ENCODE measurements at places on chromosomes 5 and 9.

DNA sequence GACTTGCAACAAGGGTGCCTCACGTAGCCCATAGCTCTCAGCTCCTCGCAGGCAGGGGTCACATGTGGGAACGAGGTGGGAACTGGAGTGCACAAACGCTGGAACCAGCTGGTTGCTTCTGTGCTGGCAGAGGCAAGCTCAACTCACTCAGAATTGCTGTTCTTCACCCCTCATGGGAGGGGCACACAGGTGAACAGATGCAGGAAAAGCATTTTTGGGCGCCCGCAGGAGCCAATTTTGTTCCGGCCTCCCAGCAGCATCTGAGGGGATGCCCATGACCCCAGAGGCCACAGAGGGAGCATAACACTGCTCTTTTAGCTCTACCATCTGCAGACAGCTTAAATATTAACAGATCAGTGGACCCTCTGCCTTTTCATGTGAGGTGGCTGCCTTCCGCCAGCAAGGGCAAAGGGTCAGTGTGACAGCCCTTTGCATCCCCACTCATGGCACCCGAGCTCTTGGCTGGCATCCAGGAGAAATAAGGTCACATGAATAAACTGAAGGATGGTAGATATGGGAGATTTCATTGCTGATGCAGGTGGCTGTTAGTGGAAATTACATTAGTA, 196.2 kb downstream of the SLCO4C1 start:
- H3K4me1 ChIP-seq = no peaks in the 10 kb centered on the region
- no peak for DNase-seq
- H3K27ac ChIP-seq = no peak overlapping the region

DNA sequence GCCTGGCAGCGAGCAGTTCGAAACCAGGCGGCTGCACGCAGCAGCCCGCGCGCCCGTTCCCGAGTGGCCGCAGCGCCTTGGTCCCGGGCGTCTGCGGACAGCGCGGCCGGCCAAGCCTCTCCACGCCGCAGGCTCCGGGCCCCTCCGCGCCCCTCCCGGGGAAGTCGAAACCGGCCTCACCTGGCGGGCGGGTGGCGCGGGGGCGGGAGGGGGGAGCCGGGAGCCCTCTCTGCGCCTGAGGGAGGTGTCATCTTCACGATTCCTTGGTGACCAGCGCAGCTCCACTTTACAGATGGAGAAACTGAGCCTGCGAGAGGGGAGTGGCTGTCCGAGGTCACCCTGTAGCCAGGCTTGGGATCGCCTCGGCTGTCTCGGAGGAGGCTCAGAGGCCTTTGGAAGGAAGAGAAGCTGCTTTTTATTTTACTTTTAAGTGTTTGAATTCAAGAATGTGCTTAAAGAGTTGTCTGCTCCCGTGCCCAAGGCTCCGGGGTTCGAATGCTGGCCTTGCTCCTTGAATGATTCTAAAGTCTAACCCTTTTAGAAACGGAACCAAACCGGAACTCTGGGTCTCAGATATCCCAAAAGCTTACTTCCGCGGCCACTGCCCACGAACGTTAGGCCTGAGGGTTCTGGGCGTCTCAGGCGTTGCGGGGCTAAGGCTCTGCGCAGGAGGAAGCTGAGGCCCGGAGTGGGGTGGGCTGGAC, 662 bp downstream of the SUSD3 start:
- no peaks in the 10 kb centered on the region for H3K27me3 ChIP-seq
- peak overlapping the region; percentile 77 for H3K27ac ChIP-seq
- H3K4me1 ChIP-seq = peaks cover 36% of the 10 kb centered on the region
- H3K36me3 ChIP-seq = no peaks in the 10 kb centered on the region
- no peak for DNase-seq

- H3K27ac ChIP-seq = peak overlapping the region; percentile 49
- H3K4me1 ChIP-seq = peaks cover 60% of the 10 kb centered on the region
- no peak overlapping the region for H3K4me3 ChIP-seq
- H3K27me3 ChIP-seq = no peaks in the 10 kb centered on the region
Observed at GRCh38 chr9:89473762-89474469, 24.0 kb downstream of the SEMA4D start.

- H3K4me1 ChIP-seq = peaks cover 44% of the 10 kb centered on the region
- peak; percentile 82 for DNase-seq
- H3K36me3 ChIP-seq = no peaks in the 10 kb centered on the region
- H3K27me3 ChIP-seq = no peaks in the 10 kb centered on the region
- H3K4me3 ChIP-seq = no peak overlapping the region
- no peak overlapping the region for H3K27ac ChIP-seq
Observed at GRCh38 chr5:151002250-151002649, 18.1 kb upstream of the GPX3 start.

GRCh38 chr5:74801941-74802340, 34.9 kb downstream of the NSA2 start:
- no peak for DNase-seq
- no peaks in the 10 kb centered on the region for H3K27me3 ChIP-seq
- no peak overlapping the region for H3K27ac ChIP-seq
- no peak overlapping the region for H3K4me3 ChIP-seq
- H3K4me1 ChIP-seq = no peaks in the 10 kb centered on the region
- no peaks in the 10 kb centered on the region for H3K36me3 ChIP-seq

GRCh38 chr9:82645600-82645999, 417.3 kb downstream of the RASEF start:
- no peaks in the 10 kb centered on the region for H3K27me3 ChIP-seq
- no peak for DNase-seq
- H3K4me1 ChIP-seq = no peaks in the 10 kb centered on the region
- no peaks in the 10 kb centered on the region for H3K36me3 ChIP-seq

GRCh38 chr9:131678499-131679111, 61.3 kb downstream of the RAPGEF1 start:
- H3K4me1 ChIP-seq = peaks cover 88% of the 10 kb centered on the region
- H3K27ac ChIP-seq = peak overlapping the region; percentile 96
- H3K27me3 ChIP-seq = no peaks in the 10 kb centered on the region
- DNase-seq = peak; percentile 98

GRCh38 chr5:52811067-52811749, 23.5 kb downstream of the ITGA1 start:
- DNase-seq = no peak
- H3K27ac ChIP-seq = no peak overlapping the region
- H3K4me3 ChIP-seq = no peak overlapping the region
- peaks cover 13% of the 10 kb centered on the region for H3K4me1 ChIP-seq

- H3K4me3 ChIP-seq = no peak overlapping the region
- H3K4me1 ChIP-seq = no peaks in the 10 kb centered on the region
- H3K36me3 ChIP-seq = no peaks in the 10 kb centered on the region
- H3K27me3 ChIP-seq = no peaks in the 10 kb centered on the region
- no peak for DNase-seq
- no peak overlapping the region for H3K27ac ChIP-seq
Observed at GRCh38 chr5:86645885-86646284, 28.1 kb downstream of the COX7C start.

DNA sequence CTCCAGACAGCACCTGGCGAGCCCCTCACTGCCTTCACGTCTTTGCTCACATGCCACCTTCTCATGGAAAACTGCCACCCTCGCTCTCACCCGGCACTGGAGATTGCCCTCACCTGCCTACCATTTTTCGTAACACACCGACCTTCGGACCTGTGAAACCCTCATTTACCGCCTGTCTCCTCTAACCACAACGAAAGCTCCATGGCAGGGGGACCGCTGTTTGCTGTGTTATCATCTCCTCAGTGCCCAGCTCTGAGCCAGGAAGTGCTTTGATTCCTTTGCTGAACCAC, 109.2 kb upstream of the PHYKPL start:
- DNase-seq = no peak
- H3K4me3 ChIP-seq = no peak overlapping the region
- H3K4me1 ChIP-seq = peaks cover 7% of the 10 kb centered on the region
- no peaks in the 10 kb centered on the region for H3K36me3 ChIP-seq
- H3K27me3 ChIP-seq = no peaks in the 10 kb centered on the region

Data from vagina (tissue), 2 donors.